ENCODE measurements at places on chromosomes 3 and 15. TPM values are rescaled to one million over a fixed set of nuclear protein-coding genes. Genes with fewer than 3 reads are reported as not detected.

- DNase-seq: no peak
Observed at GRCh38 chr15:96325541-96326327, 4.8 kb upstream of the NR2F2 start.

- DNase-seq: no peak
Observed at GRCh38 chr3:34323517-34323916, 525.1 kb downstream of the PDCD6IP start.

- DNase-seq: no peak
Observed at GRCh38 chr15:99170476-99171065, 65.7 kb downstream of the SYNM start.

DNA sequence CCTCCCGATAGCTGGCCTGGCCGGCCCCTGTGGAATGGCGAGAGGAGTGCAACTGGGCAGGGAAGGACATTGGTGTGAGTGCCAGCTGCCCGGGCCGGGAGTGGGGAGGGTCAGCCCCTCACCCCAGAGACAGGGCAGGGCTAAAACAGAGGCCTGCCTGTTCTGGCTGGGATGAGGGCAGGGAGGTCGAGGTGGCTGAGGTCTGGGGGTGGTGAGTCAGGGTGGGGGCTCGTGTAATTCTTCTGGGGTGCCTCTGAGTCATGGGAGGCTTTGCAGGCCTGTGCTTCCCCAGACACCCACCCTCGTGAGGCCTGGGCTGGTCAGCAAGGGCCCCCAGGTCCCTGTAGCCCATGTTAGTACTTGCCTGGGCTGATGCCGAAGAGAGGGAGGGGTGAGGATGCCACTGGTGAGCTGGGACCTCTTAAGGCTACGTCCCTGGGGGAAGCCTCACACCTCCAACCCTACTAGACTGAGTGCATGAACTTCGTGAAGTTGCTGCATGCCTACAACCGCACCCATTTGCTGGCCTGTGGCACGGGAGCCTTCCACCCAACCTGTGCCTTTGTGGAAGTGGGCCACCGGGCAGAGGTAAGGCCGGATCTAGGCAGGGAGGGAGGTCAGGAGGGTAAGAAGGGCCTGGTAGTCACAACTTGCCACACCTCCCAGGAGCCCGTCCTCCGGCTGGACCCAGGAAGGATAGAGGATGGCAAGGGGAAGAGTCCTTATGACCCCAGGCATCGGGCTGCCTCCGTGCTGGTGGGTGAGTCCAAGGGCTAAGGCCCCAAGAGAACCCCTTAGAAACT lies 1.7 kb downstream of the SEMA3B start:
- no peak for DNase-seq

The TRANK1 gene
- total RNA-seq: 29.8 TPM

GRCh38 chr3:188687389-188687788 lies 484.4 kb upstream of the TPRG1 start:
- no peak for DNase-seq

The XCR1 gene
- not detected for total RNA-seq

GRCh38 chr3:179268400-179269051 lies 17.6 kb upstream of the KCNMB3 start:
- DNase-seq: no peak

The HOMER2 gene
- 11.6 TPM for total RNA-seq

- DNase-seq: peak; percentile 86
Observed at GRCh38 chr3:150220799-150221198, 187.3 kb upstream of the TSC22D2 start.

DNA sequence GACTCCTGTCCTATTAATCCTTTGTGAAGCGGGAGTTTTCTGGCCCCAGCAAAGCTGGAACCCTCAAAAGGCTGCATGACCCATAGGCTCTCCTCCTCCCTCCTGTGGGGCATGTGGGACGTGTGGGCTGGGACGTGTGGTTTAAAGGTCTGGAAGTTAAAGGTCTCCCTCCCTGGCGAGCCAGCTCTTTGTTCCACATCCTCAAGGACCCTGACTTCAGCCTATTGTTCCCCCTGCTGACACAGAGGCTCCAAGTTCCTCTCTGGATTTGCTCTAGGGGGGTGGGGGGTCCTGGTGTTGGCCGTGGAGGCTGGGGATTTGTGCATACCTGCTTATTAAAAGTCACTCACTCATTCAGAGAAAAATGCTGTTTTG lies 44.2 kb downstream of the SMAD6 start:
- peak; percentile 88 for DNase-seq

- no peak for DNase-seq
Observed at GRCh38 chr3:25821746-25822573, 32.1 kb downstream of the OXSM start.

The GOLGA6L7 gene
- not detected for total RNA-seq

DNA sequence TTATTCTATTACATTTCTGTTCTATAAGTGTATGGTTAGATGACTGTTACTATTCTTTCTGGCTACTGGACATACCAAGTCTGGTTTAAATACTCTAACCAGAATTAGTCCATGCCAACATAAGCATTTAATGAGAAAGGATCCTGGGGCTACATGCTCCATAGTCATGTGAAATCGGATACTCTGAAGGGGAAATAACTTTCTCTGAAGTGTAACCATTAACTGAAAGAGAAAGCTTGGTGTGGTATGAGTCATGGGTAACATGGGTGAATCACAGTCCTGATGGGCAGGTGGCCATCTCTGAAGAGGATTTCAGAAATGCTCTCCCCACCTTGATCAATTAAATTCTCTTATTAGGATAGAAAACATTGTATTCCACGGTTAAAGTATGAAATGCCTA lies 69.4 kb downstream of the FHIT start:
- DNase-seq: peak; percentile 49

- DNase-seq: peak; percentile 22
Observed at GRCh38 chr15:89769366-89769765, 6.8 kb upstream of the MESP2 start.

DNA sequence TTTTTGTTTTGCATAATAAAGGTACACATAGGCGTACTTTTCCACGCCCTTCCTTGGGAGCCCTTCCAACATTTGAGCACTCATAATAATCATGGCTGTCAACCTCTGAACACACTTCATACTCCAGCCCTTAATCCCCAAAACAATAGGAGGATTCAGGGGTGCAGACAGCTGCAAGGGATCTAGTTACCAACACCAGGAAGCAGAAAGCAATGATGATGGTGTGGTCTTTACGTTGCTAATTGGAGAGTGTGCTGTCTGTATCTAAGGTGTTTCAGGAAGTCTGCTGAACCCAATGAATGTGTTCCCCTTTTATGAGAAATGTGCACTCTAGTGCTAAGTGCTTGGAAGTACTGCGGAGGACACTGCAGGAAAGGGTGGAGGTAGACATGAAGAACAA lies 60.3 kb upstream of the PDZRN3 start:
- no peak for DNase-seq

GRCh38 chr3:52494445-52494844 lies 693 bp upstream of the STAB1 start:
- DNase-seq: no peak

- no peak for DNase-seq
Observed at GRCh38 chr3:9718118-9718517, 13.4 kb upstream of the BRPF1 start.

The SAMMSON gene
- not detected for total RNA-seq

The GHSR gene
- total RNA-seq: not detected

The GPR171 gene
- total RNA-seq: not detected

- no peak for DNase-seq
Observed at GRCh38 chr3:70224337-70224736, 88.1 kb downstream of the MDFIC2 start.

GRCh38 chr3:8542190-8543135 lies 40.8 kb downstream of the LMCD1 start:
- DNase-seq: no peak

DNA sequence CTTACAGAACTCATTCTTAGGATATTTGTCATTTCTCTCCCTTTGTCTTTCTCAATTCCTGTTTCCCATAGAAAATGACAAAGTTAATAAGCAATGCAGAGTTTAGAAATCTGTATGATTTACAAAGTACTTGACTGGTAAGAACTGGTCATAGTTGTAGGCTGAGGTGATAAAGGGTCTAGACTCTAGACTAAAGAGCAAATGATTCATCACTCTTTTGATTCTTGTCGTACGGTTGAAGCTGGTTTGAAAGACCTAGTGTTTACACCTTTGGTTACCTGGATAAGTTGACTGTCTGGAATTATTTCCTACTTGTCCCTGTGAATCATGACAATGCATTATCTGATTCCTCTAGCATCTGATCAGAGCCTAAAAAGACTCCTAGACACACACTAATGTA lies 58.9 kb upstream of the TP63 start:
- DNase-seq: no peak

DNA sequence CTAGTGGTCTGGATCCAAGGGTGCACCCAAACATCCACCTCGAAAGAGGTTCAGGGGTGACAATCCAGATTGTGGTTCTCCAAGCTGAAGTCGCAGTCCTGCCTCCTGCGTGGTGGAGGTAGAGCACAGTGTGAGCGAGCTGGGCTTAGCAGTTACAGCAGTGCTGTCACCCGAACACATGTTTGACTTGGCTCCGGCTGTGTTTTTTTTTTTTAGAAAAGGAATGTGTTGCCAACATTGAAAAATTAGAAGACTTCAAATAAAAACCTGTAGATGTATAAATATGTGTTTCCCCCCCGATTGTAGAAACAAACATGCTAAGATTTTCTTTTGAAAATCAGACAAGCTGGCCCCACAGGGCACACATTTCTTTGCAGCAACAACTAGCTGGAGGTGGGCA lies 530.8 kb downstream of the SHQ1 start:
- DNase-seq: peak; percentile 92

DNA sequence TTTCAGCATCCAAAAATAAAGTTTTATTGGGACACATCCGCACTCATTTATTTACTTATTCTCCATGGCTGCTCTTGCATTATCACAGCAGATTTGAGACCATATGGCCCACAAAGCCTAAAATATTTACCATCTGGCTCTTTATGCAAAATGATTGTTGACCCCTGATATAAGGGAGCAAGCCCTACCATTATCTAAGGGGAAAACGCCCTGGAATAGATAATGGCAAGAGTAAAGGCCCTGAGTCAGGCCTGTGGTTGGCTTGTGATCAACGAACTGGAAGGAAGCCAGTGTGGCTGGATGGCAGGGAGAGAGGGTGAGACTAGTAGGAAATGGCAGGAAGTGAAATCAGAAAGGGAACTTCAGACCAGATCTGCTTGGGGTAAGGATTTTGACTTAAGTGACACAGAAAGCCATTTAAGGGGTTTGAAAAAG lies 24.6 kb upstream of the DMXL2 start:
- DNase-seq: no peak

GRCh38 chr3:85483986-85484385 lies 525.2 kb downstream of the CADM2 start:
- DNase-seq: no peak

The DNAJB8 gene
- not detected for total RNA-seq

The EPB42 gene
- not detected for total RNA-seq

DNA sequence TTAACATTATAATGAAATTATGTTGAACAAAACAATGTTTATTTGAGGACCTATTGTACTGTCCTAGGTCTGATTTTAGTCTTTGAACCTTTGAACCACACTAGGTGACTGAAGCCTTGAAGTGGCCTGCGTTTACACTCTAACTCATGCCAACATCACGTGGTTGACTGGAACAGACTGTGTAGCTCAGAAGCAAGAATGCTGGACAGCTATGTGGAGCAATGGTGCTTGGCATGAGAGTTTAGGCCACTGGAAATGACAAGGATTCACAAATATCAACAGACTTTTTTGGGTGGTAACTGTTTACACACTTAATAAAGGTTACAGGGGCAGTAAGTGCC lies 391.5 kb downstream of the RAP2B start:
- no peak for DNase-seq

DNA sequence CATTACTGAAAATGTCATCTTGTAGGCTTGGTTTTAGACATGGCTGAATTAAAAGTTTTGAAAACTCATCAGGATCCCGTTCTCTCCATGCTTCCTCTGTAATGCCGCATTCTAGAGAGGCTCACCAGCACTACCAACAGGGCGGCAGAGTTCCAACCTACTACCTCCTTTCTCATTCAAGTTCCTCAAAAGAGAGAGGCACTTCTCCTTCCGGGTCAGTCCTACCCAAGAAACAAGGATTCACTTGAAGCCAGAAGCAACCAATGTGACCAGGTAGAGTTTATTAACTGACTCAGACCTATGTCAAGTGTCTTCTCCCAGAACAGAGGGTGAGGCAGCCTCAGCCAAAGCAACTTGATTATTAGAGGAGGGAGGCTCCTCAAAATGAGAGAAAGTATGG lies 59.8 kb upstream of the GYG1 start:
- DNase-seq: no peak

The IL17RD gene
- total RNA-seq: 2.2 TPM

The AGTR1 gene
- total RNA-seq: 13.3 TPM

DNA sequence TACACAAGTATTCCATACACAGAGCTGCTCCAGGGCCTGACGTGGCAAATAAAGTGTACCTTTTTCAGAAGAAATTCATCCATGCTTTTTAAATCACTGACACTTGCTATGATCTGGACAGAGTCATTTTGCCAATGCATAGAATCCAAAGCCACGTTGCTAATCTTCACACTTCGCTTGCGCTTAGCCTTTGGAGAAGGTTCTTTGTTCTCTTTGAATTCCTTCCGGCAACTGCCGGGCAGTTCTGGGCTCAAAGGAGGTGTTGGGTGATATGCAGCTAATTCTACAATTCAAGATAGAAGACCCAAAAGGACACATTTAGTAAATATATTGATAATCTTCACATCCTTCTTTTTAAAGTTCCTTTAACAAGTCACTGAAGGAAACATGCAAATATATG lies 69.9 kb downstream of the NR2E3 start:
- DNase-seq: no peak

- DNase-seq: no peak
Observed at GRCh38 chr15:64667736-64668161, 107.6 kb downstream of the RBPMS2 start.

The GAP43 gene
- 2.1 TPM for total RNA-seq

DNA sequence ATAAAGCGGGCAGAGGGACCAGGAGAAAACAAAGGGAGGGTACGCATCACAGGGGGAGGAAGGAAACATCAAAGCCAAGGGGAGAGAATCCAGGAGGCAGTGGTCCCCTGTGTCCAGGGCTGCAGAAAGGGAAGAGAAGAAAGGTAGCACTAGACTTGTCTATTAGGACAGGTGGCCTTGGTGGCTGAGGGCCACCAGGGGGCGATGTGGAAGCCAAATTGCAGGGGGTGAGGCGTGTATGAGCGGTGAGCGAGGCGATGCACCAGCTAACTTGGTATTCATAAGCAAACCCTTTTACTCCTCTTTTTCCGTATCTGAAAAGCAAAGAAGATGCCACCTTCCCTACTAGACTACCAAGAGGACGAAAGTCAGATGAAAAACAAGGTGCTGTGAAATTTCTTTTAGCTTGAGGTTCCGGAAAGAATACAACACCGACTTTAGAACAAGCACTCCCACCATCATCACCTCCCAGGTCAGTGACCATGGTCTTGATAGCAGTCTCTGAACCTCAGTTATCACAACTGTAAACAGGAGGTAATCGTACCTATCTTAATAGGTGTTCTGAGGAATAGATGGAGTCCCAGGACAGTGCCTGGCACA lies 654.4 kb upstream of the ADAMTS9 start:
- DNase-seq: no peak
